Neuronal stem cell (in vitro differentiated cells): ENCODE measurements at places on chromosomes 7 and 10.

GRCh38 chr10:130191380-130191779, 55.2 kb downstream of the GLRX3 start:
- DNase-seq = no peak

DNA sequence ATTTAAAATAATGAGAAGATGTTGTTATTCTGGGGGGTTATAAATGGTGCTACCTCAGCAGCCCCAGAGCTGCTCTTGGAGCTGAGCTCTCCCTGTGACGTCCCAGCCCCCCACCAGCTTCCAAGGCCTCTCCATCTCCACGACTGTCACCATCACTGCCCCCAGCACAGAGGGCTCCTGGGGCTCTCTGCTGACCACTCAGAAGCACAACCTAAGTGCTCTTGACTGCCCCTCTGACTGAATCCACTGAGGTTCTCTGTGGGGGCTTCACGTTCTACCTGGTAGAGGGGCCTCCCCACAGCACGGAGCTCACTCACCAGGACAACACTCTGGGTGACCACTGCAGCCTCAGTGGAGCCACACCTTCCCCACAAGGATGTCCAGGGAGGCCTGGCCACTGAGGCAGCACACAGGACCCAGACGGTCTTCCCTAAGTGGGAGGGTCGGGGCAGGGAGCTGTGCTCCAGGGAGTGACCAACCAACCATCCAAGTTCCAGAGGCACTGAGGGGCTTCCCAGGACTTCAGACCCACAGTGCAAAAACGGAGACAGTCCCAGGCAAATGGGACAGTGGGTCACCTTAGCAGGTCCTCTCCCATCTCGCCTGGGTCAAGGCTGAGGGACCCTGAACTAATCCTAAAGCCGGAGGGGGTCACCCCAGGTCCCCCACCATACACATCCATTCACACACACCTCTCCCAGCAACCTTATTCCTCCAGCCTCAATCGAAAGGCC, 121.0 kb upstream of the PPP2R2D start:
- no peak for DNase-seq

DNA sequence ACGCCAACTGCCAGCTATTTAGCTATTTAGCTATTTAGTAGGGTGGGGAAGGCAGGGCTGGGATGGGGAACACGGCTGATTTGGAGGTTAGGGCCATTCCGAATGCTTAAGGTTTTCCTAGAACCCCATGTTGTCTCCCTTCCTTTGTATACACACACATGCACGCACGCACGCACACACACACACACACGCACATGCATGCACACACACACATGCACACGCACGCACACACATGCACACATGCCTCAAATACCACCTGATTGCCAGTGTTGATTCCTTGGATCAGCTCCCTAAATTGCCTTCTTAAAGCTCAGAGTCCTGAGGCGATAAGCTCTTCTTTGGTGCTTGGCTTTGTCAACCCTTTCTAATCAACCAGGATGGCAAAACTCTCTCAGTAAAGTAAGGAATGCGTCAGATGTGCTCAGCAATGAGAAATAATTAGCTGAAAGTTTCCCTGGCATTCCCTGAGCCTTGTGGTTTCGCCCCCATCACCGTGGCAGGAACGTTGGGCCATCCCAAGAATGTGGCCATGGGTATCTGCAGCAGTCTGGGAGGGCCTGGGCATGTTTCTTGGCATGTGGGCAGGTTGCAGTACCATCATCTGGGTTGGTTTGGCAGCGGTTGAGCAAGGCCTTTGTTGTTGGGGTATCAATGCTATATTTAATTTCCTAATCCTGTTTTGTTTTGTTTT, 305.6 kb downstream of the LRMDA start:
- DNase-seq = no peak

DNA sequence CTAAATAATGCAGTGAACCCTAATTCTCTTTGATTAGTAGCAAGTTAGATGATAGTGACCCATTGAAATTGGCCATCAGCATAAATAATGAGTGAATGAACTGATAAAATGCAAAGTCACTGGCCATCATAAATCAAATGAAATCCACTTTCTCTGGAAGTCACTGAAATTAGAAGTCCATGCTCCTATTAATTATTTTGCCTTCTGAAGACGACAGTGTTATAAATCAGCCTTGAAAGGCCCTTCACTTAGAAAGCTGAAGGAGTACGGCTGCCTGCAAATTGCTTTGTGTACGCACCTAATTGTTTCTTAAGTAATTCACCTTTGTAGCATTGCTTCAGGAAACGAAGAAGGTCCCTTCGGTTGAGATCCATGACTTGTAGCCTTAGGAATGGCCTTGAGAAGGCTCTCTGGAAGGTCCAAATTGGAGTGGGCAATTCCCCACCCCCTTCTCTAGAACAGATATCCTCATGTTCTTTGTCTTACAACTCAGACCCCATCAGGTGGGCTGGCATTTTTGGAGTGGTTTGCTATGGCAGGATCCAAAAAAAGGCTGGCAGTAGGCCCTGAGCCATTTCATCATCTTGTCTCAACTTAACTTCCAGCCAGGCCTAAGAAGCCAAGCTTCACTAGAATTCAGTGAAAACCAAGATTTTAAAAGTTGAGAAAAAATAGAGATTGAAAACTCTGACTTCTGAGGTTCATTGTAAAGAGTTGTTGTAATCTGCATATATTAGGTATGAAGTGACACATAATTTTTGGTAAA, 420.3 kb downstream of the LRMDA start:
- no peak for DNase-seq

GRCh38 chr10:125084191-125084613, 76.2 kb downstream of the CTBP2 start:
- no peak for DNase-seq
